Mesenteric fat pad (tissue), 1 donor: ENCODE measurements at places on chromosomes 4 and X. TPM values are rescaled to one million over a fixed set of nuclear protein-coding genes. Genes with fewer than 3 reads are reported as not detected.

DNA sequence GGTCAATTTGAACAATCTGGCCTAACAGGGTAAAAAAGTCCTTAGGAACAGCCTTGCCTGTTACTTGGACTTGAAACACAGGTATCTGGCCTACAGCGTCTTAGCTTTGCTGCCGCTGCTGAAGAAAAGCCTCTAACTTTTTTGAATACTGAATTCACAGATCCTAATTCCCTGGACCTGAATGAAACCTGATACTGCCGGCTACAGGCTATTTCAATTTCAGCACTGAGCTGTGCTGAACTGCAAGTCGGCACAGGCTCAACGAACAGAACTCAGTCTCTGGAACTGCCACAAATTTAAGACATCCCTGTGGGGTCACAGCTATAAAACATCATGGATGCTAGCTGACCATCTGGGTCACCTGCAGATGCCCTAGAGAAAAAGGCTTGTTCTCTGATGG lies 7.2 kb downstream of the NR0B1 start:
- DNase-seq: no peak

- DNase-seq: no peak
These were observed 961.8 kb downstream of the SH3BGRL start for GRCh38 chrX:82163701-82164100.

DNA sequence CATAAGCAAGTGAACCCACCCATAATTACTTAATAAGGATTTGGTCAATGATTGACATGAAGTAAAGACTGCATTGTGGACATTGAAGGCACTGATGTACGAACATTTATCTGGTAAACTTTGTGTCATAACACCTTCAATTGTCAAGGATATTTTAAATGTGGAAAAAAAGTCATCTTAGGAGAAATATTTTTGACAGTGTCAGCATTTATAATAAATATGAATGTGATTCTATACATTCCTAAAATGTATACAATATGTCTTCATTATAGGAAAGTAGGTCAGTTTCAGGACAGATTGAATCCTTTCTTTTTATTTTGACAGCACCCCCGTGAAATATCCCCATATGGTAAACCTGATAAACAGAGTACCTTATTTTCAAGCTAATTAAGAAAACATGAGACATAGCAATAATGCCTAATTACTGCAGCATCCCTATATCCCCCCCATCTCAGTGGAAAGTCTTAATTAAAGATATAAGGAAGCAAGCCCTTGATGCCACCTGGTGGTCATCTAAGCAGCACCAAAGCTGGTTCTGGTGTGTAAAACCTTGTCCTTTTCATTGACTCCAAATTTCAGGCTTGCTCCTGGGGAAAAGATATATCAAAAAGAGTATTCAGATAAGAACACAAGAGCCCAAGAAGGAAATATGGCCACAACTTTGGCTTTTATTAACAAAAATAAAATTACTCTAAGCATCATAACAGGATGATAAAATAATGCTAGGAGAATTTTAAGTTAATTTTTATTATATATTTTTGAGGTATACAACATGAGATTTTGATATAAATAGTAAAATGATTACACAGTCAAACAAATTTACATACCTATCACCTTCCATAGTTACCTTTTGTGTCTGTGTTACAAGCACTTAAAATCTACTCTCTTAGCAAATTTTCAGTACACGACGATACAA lies 379.7 kb downstream of the TLL1 start:
- no peak for DNase-seq

Gene MEPE
- not detected for total RNA-seq

DNA sequence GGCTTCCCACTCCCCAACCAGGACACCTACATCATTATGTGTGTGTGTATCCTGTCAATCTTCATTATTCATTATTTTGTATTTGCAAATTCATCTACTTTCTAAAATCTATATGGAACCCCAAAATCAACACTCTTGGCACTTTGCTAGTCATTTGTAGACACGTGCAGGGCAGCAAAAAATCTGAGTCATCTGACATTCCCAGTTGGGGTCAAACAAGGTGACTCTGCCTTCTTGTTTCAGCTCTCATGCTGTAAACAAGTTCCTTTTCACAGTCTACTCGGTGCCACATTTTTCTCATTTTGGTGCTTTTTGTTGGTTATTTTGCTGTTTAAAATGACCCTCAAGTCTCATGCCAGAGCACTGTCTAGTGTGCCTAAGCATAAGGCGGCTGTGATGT lies 5.9 kb downstream of the MRFAP1L1 start:
- DNase-seq: no peak

DNA sequence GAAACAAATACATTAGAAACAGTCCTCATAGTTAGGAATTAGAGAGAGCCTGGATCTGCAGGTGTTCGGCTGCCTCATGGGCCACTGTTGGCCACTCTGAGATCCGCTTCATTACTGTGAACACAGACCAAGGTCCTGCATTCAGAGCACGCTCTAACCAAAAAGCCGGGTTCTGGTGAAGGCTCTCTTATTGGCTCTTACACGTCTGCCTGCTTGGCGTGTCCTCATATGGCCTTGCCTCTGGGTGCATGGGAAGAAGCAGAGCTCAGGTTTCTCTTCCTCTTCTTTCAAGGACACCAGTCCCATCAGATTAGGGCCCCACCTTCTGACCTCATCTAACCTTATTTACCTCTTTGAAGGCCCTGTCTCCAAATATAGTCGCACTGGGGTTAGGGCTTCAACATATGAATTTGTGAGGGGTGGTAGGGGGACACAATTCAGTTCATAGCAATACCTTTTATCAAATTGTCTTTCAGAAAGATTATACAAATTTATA lies 37.1 kb upstream of the ELF2 start:
- no peak for DNase-seq

GRCh38 chr4:41080976-41081375 lies 133.4 kb downstream of the APBB2 start:
- no peak for DNase-seq

GRCh38 chrX:37350034-37350365 lies 836 bp downstream of the PRRG1 start:
- no peak for DNase-seq

GRCh38 chr4:88102026-88102425 lies 56.4 kb downstream of the ABCG2 start:
- DNase-seq: no peak

DNA sequence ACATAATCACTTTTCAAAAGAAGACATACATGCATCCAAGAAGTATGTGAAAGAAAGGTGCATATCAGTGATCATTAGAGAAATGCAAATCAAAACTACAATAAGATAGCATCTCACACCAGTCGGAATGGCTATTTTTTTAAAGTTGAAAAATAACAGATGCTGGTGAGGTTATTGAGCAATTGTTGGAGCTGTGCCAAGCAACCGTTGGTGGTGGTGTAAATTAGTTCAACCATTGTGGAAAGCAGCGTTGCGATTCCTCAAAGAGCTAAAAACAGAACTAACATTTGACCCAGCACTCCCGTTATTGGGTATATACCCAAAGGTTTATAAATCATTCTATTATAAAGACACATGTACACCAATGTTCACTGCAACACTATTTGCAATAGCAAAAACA lies 14.2 kb downstream of the COX7B2 start:
- DNase-seq: no peak

Gene TMPRSS11A
- total RNA-seq: not detected

DNA sequence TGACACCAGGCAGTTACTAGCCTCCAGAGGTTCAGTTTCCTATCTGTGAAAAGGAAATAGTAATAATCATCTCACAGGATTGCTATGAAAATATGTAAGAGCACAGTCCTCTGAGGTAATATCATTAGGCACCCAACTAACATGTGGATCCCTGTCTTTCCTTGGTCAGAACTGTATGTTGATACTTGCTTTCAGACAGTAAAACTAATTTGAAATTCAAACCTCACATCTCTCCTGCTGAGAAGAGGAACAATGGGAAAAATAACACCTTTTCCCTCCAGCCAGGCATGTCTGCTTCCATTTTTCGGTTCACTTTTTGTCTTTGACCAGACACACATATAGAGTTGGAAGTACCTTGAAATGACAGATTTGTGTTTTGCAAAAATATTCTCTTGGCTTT lies 262.7 kb downstream of the IL15 start:
- DNase-seq: no peak

- DNase-seq: no peak
These were observed 58.2 kb upstream of the GPRIN3 start for GRCh38 chr4:89365776-89366175.

Gene MAOB
- total RNA-seq: 113 TPM

Gene CTAG2
- not detected for total RNA-seq

Gene GABRQ
- total RNA-seq: not detected

GRCh38 chrX:40809210-40809609 lies 73.9 kb upstream of the MED14 start:
- DNase-seq: no peak

DNA sequence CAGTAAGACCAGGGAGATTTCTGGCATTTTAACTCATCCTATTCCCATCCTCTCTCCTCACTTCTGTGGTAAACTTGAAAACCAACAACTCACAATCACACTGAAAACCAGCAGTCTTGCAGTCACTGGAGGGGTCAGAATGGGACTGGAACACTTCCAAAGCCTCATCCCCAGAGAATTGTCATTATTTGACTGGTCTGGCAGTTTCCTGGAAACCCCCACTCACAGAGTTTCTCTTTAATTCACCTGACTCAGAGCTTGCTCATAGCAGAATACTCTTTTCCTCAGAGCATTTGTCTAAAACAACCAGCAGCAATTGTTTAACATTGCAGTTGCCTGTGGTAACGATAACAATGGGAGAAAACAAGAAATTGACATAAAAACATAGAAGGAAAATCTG lies 7.3 kb upstream of the RAB9B start:
- no peak for DNase-seq

Gene SLC9B1
- 0.87 TPM for total RNA-seq

- DNase-seq: no peak
These were observed 421.7 kb upstream of the HTR2C start for GRCh38 chrX:114162068-114162735.

- no peak for DNase-seq
These were observed 52.3 kb upstream of the PDLIM3 start for GRCh38 chr4:185587427-185588161.

- no peak for DNase-seq
These were observed 52.7 kb downstream of the COX7B2 start for GRCh38 chr4:46856333-46856732.

DNA sequence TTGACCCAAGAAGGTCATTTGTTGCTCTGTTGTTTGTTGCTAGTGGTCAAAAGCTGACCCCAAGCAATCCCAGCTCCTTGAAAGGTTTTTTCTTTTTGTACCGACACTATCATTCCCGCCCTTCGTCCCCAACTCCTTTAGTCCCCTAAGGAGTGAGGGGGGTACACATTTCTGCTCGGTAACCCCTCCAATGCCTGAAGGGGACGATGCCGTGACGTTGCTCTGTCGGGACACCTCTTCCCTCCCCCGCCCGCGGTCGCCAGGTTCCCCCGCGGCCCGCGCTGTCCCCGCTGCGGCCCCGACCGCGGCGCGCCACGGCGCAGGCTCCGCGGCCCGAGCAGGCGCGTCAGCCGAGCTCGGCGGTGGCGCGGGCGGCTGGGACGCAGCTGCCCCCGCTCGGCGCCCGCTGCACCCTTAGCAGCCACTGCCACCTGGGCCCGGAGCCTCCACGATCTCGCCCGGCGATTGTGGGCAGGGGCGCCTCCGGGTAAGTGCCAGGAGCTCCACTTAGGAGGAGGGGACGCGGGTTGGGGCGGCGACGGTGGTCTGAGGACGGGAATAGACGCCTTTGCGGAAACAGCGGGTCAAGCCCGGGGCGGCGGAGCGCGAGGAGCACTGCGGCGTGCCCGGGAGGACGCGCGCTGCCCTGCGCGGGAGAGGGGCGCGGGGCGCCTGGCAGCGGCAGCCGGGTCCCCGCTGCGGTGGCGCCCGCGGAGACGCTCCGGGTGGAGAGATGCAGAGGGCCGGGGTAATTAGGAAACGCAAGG lies at the start of gene GLRB:
GLRB (plus strand) TSS at position 340 of the 767 bp plus-strand sequence. CDS start 1,875 bp downstream, outside the sequence.
- no peak for DNase-seq

Gene TNIP2
- total RNA-seq: 49.5 TPM

Gene TRMT2B
- total RNA-seq: 12.6 TPM

- no peak for DNase-seq
These were observed 85.0 kb downstream of the WWC2 start for GRCh38 chr4:183183906-183184535.

GRCh38 chr4:174244441-174244840 lies 39.0 kb downstream of the FBXO8 start:
- DNase-seq: no peak

DNA sequence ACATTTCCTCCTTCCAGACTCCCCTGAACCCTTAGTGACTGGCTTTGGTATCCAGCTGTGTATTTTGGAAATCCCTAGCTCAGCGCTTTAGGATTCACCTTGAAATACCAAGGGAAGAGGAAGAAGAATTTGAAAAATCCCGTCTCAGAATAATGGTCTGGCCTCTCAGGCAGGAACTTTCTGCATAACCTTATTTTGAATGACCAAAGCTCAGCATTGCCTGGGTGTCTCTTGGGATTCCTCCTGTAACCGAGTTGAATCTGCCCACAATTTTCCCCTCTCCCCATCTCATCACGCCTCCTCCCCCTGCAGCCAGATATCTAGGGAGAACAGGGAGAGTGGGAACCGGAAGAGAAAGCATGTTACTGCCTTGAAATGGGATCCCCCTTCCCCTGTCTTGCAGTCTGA lies 116.2 kb downstream of the SMIM20 start:
- no peak for DNase-seq

Gene C4orf50
- total RNA-seq: not detected

GRCh38 chrX:133364865-133365264 lies 50.4 kb downstream of the GPC4 start:
- no peak for DNase-seq

- DNase-seq: no peak
These were observed 38.6 kb downstream of the UNC5C start for GRCh38 chr4:95510145-95510544.
